ENCODE measurements at places on chromosomes 12 and 14. TPM values are rescaled to one million over a fixed set of nuclear protein-coding genes. Genes with fewer than 3 reads are reported as not detected.

Gene NFATC4
- total RNA-seq, result not detected

Gene NEUROD4
- total RNA-seq, result not detected

Gene LRRC43
- not detected for total RNA-seq

Gene IFNG
- not detected for total RNA-seq

Gene KRT85
- total RNA-seq, result not detected

Gene PLEKHG3
- 0.55 TPM for total RNA-seq

Gene DAO
- total RNA-seq, result not detected

DNA sequence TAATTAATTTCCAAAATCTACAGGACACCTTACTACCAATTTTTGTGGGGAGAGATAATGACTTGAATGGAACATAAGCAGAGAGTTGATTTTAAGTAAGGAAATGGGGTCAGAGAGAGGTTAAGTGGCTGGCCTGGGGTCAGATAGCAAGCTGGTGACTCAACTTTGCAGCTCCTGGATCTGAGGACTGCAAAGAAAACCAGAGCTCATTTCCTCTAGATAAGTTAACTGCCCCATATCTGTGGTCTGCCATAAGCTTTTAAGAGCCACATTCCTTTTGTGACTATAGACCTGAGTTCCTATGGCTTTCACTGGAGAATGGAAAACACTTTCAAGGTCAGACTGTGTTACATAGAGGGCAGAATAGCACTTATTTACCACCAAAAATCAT lies 201.2 kb upstream of the PRICKLE1 start:
- H3K27me3 ChIP-seq, result no peaks in the 10 kb centered on the region
- no peak overlapping the region for H3K4me3 ChIP-seq
- no peaks in the 10 kb centered on the region for H3K36me3 ChIP-seq
- no peak overlapping the region for H3K27ac ChIP-seq
- no peak for DNase-seq
- no peaks in the 10 kb centered on the region for H3K4me1 ChIP-seq

GRCh38 chr12:130016986-130017385 lies 113.2 kb upstream of the TMEM132D start:
- no peak for DNase-seq
- no peak overlapping the region for H3K4me3 ChIP-seq
- H3K27ac ChIP-seq, result no peak overlapping the region
- H3K4me1 ChIP-seq, result no peaks in the 10 kb centered on the region
- H3K36me3 ChIP-seq, result no peaks in the 10 kb centered on the region

GRCh38 chr14:91219517-91220389 lies 24.8 kb downstream of the GPR68 start:
- H3K4me1 ChIP-seq, result peaks cover 17% of the 10 kb centered on the region
- H3K27me3 ChIP-seq, result no peaks in the 10 kb centered on the region
- peaks cover 62% of the 10 kb centered on the region for H3K36me3 ChIP-seq
- DNase-seq, result no peak
- no peak overlapping the region for H3K4me3 ChIP-seq

DNA sequence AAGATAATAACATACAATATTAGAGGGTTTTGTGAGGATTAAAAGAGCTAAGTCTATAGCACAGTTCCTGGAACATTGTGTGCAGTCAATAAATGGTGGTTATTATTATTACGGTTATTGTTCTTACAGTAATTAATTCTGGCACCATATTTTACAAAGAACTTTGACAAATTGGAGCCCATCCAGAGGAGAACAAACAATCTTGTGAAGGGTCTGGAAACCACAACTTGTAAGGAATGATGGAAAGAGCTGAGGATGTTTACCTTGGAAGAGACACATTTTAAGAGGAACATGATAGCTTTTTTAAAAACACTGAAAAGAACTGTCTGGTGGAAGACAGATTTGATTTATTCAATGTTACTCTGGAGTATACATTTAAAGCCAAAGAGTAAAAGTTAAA lies 150.5 kb upstream of the KRR1 start:
- no peaks in the 10 kb centered on the region for H3K36me3 ChIP-seq
- no peaks in the 10 kb centered on the region for H3K27me3 ChIP-seq
- no peak overlapping the region for H3K27ac ChIP-seq

- H3K4me3 ChIP-seq, result peak overlapping the region; percentile 94
- peaks cover 59% of the 10 kb centered on the region for H3K4me1 ChIP-seq
- peak overlapping the region; percentile 100 for H3K27ac ChIP-seq
These were observed 37.6 kb downstream of the BCL11B start for GRCh38 chr14:99234355-99234754.

DNA sequence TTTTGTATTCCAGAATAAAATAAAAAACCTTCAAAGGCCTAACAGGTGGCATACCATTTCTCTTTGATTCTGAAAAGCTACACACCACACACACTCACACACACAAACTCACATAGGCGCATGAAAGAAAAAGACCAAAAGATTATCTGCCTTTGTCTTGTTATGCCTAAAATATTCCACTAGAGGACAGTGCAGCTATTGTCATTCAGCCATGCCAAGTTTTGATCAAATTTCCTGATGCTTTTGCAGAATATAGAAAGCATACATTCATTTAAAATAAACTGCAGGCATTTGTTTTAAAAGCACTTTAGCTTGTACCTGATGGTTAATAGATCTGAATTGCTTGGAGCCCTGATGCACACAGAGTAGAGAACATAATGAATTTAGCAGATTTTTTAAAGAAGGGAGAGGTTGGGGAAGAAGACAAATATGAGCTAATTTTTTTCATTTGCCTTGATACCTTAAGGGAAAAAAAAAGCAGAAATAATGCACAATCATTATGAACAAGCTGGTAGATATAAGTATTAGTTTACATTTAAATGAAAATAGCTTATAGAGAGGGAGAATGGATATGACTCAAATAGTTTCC lies 1766.9 kb upstream of the SEL1L start:
- H3K27ac ChIP-seq, result no peak overlapping the region
- no peaks in the 10 kb centered on the region for H3K27me3 ChIP-seq
- H3K4me3 ChIP-seq, result no peak overlapping the region
- no peaks in the 10 kb centered on the region for H3K4me1 ChIP-seq

GRCh38 chr14:90381011-90381786 lies 15.6 kb upstream of the CALM1 start:
- H3K4me3 ChIP-seq, result peak overlapping the region; percentile 5
- H3K4me1 ChIP-seq, result peaks cover 19% of the 10 kb centered on the region
- H3K27ac ChIP-seq, result no peak overlapping the region

GRCh38 chr14:94960285-94961001 lies 190.5 kb upstream of the GSC start:
- no peak overlapping the region for H3K4me3 ChIP-seq
- no peak overlapping the region for H3K27ac ChIP-seq
- no peak for DNase-seq
- peaks cover 6% of the 10 kb centered on the region for H3K27me3 ChIP-seq

GRCh38 chr14:58659846-58660245 lies 22.1 kb downstream of the DACT1 start:
- H3K4me3 ChIP-seq, result no peak overlapping the region
- H3K36me3 ChIP-seq, result no peaks in the 10 kb centered on the region
- no peak overlapping the region for H3K27ac ChIP-seq
- no peaks in the 10 kb centered on the region for H3K27me3 ChIP-seq

DNA sequence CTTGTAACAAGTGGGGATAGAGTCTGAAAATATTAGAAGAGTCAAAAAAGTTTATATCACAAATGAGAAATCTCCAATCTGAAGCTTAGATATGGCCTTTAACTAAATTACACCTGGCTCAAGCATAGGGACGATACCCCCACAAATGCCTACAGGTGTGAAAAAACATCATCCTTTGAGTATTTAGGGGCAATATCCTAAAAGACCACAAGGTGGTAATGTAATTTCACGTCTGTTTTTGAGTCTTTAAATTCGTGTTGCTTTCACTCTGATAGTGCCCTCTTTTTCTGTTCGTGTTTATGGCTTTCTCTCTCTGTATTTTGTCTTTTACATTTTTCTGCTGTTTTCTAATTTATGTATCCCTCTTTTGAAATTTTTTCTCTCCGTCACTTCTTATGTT lies 84.3 kb downstream of the ETNK1 start:
- DNase-seq, result no peak
- H3K27ac ChIP-seq, result no peak overlapping the region
- H3K4me1 ChIP-seq, result peaks cover 6% of the 10 kb centered on the region
- peaks cover 5% of the 10 kb centered on the region for H3K27me3 ChIP-seq

GRCh38 chr12:119667577-119668323 lies at the start of gene PRKAB1:
PRKAB1 (plus strand) TSS chr12:119668133; CDS start chr12:119668245, 112 bp downstream.
- peak; percentile 92 for DNase-seq
- peaks cover 53% of the 10 kb centered on the region for H3K4me1 ChIP-seq
- H3K27ac ChIP-seq, result peak within 1 kb of the TSS; percentile 92
- no peaks in the 10 kb centered on the region for H3K27me3 ChIP-seq
- H3K4me3 ChIP-seq, result peak within 1 kb of the TSS; percentile 90

- no peaks in the 10 kb centered on the region for H3K27me3 ChIP-seq
- peak overlapping the region; percentile 74 for H3K4me3 ChIP-seq
- no peak for DNase-seq
- H3K27ac ChIP-seq, result peak overlapping the region; percentile 7
These were observed 330.6 kb upstream of the FBXO33 start for GRCh38 chr14:39762576-39763401.

DNA sequence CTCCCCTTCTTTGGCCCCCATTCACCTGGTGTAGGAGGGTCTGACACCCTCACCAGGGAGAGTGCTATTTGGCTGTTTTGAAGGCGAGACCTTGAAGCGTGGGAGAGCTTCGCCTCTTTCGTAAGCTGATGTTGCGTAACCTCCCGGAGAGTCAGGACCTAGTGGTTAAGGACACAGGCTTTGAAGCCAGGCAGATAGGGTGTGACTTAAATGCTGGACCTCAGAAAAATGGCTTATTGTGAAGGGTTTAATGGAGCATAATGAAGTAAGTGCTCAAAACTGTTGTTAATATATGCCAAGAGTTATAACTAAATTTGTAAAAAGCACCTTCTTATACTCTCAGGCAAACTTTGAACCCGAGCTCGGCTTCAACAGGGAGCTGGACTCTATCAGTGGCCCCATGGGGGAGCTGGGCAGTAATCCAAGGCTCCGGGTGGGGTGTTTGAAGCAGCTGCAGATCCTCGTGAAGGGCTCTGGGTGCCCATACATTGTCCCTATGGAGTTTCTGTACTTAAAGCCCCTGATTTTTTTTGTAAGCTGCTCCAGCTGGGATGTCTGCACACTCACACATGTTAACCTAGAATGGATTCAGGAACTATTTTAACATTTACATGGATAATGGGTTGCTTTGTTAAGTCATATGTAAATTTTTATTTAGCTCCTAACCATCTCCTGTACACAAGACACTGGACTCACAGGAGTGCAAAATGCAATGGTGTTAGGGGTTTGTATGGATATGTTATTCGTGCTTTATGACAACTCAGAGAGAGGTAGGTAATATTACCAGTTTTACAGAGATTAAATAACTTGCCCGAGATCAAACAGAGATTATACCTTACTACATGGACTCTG lies 26.0 kb downstream of the PPFIBP1 start:
- H3K27ac ChIP-seq, result no peak overlapping the region

DNA sequence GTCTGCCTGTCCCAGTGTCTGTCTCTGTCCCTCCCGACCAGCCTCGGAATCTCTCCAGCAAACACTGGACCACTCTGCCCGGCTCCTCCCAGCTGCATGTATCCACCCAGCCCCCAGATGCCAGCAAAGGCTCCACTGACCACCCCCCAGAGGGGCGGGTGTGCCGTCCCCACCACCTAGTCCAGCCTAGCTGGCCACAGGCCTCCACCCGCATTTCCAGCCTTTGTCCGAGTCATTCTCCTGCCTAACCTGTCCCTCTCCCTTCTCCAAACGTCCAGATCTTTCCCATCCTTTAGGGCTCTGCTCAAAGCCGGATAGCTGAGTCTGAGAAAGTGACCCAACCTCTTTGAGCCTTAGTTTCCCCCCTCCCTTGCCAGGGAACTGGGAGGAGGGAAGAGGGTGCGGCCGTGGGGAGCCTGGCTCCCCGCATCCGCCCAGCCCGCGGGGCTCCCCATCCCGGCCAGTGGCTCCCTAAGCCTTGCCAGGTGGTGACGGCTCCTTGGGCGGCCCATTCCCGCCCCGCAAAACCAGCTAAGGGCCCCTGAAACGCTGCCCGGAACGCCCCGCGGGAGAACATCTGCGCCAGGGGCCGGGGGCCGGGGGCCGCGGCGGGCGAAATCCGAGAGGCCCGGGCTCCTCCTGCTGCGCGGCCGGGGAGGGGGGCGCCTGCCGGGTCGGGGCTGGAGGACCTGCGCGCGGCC lies 34.6 kb upstream of the ANKRD9 start:
- H3K27ac ChIP-seq, result no peak overlapping the region
- H3K36me3 ChIP-seq, result no peaks in the 10 kb centered on the region
- peaks cover 4% of the 10 kb centered on the region for H3K4me1 ChIP-seq

DNA sequence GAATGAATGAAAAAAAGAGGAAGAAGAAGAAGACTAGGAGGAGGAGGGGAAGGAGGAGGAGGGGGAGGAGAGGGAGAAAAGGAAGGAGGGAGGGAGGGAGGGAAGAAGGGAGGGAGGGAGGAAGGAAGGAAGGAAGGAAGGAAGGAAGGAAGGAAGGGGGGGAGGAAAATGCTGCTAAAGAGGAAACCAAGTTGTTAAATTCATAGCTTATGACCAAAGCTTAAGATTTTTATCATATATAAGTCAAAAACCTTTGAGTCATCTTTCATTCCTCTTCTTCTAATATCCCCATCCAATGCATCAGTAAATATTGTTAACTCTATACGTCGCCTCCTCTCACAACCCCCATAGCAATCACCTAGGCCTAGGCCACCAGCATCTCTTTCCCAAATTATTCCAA lies 117.3 kb downstream of the SLC2A13 start:
- H3K27me3 ChIP-seq, result no peaks in the 10 kb centered on the region
- H3K27ac ChIP-seq, result no peak overlapping the region
- peaks cover 8% of the 10 kb centered on the region for H3K4me1 ChIP-seq
- H3K4me3 ChIP-seq, result no peak overlapping the region

GRCh38 chr14:32567543-32568384 lies 238.7 kb downstream of the AKAP6 start:
- no peak overlapping the region for H3K27ac ChIP-seq
- no peaks in the 10 kb centered on the region for H3K36me3 ChIP-seq
- no peak for DNase-seq

DNA sequence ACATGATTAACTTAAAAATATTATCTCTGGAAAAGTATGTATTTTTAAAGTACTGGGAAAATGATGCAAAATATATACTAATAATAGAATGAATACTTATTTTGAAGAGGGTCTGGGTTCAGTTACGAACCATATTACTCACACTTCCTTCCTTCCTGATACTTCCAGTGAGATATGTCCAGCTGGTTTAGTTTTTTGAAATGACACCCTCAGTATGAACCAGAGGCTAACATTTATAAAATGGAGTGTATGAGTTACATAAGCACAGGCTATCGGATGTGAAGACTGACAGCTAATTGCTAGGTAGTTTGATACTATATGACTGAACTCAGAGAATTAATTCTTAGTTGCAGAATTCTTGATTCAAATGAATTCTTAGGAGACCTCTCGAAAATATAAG lies 122.9 kb downstream of the OTOGL start:
- no peak overlapping the region for H3K27ac ChIP-seq
- no peak for DNase-seq
- no peaks in the 10 kb centered on the region for H3K4me1 ChIP-seq
- H3K36me3 ChIP-seq, result no peaks in the 10 kb centered on the region
- peaks cover 5% of the 10 kb centered on the region for H3K27me3 ChIP-seq
